Right ventricle myocardium superior (tissue), 1 donor: ENCODE measurements at places on chromosomes 1 and 21. TPM values are rescaled to one million over a fixed set of nuclear protein-coding genes. Genes with fewer than 3 reads are reported as not detected.

GRCh38 chr1:4778056-4778455 lies 123.6 kb downstream of the AJAP1 start:
- DNase-seq = no peak

DNA sequence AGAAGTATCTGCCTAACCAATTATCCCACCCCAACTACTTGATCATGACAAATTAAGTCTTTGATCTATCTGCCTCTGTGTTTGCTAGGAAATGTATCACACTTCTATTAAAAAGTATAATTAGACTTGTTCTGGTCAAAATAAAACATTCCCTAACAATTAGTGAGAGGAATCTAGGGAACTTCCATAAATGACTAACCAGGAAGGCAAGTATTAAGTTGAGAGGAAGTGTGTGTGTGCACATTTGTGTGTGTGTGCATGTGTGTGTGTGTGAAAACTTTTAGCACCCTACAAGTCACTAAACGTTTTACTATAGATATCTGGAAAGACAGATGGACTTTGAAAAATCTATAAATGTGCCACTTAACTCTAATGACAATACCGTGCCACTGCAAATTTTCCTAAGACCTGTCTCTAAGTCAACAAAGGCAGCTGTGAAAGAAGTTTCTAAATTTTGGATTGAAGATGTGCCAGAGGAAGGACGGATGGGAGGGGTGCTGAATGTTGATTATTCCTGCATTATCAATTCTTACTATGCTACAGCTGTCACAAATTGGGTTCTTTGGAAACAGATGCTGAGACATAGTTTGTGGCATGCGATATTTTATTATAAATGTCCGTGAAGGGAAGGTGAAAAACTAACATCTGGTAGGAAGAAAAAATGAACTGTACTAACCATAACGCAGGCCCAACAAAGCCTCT lies 567.1 kb downstream of the PTPRC start:
- DNase-seq = no peak

GRCh38 chr1:212593821-212594251 lies 14.7 kb upstream of the ATF3 start:
- no peak for DNase-seq

DNA sequence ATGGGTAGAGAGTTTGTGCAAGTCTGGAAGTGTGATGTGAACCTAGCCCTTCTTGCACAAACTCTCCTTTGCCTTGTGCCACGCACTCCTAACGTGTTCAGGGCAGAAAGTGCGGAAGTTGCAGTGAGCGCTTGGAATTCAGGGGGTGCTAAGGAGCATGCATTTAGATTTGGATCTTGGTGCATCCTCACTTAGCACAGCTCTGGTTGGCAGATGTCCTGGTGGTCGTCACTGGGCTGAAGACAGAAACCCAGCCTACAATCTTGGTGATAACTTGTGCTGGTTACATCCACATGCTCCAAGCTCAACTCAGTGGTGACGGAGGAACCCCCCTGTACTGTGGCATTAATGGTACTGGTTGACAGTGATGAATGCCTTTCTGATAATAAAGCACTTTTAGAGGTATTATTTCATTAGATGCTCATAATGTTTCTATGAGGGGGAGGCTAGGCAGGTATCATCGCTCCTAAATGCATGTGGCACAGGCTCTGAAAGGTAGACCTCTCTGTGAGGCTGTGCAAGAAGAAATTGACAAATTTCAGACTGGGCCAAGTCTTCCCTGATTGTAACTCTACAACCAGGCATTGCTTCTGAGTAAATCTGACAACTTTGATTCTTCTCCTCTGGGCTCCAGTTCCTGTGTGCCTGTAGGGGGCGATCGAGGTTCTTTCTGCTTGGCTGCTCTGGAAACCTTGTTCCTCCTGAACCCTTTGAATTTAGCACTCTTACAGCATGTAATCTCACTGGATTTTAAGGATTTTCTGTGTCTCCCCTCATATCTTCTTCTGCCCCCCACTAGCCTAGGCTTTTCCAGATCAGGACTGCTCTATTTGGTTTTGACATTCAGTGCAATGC lies 40.6 kb downstream of the MAPKAPK2 start:
- DNase-seq = no peak

DNA sequence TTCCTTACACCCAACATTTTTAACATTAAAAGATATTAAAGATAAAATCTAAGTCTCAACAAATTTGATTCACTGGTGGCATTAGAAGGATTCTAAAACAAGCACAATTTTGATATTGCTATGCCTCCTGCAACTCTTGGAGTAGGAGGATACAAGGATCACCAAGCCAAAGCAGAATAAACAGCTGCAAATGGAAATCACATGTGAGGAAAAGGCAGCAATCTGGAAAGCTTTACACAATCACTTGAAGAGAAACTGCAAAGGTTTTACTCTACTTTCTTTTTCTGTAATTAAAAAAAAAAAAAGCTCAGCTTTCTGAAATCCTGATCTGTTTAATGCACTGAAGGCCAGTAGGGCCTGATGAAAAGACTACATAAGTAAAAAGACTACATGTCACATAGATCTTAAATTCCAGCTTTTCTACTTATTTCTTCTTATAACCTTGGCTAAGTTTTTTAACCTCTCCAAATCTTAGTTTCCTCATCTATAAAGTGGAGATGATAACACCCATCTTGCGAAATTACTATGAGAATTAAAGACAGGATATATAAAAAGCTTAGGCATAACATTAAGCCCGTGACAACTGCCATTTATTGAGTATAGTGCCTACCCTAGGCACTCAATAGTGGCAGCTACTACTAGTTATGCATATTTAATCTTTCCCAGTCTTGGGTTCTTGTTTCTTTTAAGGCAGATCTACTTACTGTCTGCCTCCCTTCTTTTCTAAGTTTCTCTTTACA lies 73.5 kb downstream of the EPS15 start:
- DNase-seq = no peak

- no peak for DNase-seq
Measured at GRCh38 chr1:38489844-38490270, 369.7 kb downstream of the RRAGC start.

- no peak for DNase-seq
Measured at GRCh38 chr1:59967780-59968179, 41.2 kb upstream of the CYP2J2 start.

GRCh38 chr1:243716906-243717305 lies 133.1 kb downstream of the AKT3 start:
- no peak for DNase-seq

- peak; percentile 91 for DNase-seq
Measured at GRCh38 chr1:24705260-24706073, 39.8 kb upstream of the CLIC4 start.

RAB4A gene
- total RNA-seq = 103 TPM

AHDC1 gene
- 47.4 TPM for total RNA-seq

SPRR2F gene
- total RNA-seq = not detected
